ENCODE measurements at places on chromosomes 12 and 14. TPM values are rescaled to one million over a fixed set of nuclear protein-coding genes. Genes with fewer than 3 reads are reported as not detected.

GRCh38 chr12:75478116-75478794 lies 2.3 kb upstream of the GLIPR1 start:
- DNase-seq, result no peak

Gene CCNK
- 84.7 TPM for total RNA-seq

DNA sequence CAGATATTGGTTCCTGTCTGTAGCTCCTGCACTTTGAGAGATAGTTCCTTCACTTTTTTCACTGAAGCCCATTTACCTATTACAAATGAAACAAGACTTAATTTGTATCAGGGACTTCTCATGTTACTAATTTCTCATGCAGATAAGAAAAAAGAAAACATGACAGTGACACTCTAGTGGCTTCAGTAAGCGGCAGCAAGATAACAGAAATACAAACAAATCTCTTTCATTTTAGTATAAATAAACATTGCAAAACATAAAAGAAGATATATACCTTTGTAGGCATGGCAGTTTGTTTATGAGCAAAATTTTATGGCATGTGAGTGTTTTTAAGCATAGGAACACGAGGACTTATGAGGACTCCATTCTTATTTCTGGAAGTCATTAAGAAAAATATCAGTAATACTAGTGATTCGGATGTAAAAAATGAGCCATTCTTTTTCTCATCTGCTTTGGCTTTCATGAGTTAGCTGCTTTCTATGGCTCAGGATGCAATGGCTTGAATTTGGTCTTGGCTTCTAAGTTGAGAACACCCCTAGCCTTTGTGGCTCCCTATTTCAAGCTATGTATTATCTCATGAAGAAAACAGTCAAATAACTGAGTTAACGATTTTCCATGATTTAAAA lies 310.1 kb upstream of the RGS6 start:
- DNase-seq, result no peak

DNA sequence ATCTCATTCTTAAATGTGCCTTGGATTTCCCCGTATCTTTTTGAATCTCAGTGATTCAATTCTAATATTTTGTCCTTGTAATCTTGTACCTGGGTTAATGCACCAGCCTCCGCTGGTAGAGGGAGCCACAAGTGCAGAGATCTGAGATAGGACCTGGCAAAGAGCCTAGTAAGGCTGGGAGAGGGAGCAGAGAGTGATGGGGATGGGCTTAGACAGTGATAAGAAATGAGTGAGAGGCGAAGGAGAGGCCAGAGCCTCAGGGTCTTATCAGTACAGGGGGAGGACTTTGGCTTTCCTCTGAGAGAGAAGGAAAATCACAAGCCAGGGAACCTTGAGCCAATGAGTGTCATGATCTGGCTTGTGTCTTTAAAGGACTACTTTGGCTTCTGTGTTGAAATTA lies 30.5 kb upstream of the LMNTD1 start:
- DNase-seq, result peak; percentile 27

- DNase-seq, result no peak
Observed at GRCh38 chr14:61234215-61234916, 46.8 kb downstream of the TMEM30B start.

DNA sequence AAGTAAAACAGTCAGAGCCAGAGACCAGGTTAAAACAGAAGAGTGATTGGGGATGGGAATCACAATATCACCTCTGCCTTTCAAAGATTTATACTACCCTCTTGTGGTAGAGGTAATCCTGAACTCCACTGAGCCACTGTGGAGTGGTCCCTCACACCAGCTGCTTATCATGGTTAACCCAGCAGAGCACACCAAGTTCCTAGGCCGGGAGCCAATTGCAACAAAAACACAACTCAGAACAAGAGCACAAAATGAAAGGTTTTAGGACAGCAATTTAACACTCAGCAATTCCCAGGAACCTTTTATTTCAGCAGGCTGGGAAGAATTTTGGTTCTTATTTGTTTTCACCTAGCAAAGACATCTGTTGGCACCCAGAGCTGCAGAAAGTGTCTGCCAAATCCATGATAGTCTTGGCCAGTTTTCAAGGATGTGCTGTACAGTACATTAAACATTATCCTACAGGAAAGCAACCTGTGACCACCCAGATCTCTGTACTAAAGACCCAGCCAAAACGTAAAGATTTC lies 220.5 kb upstream of the ATXN7L3B start:
- DNase-seq, result no peak

Gene PDE6H
- not detected for total RNA-seq

- no peak for DNase-seq
Observed at GRCh38 chr12:34342048-34342447, 319.8 kb downstream of the ALG10 start.

GRCh38 chr12:21296348-21296747 lies 38.4 kb downstream of the SLCO1A2 start:
- no peak for DNase-seq

GRCh38 chr14:34043627-34044372 lies 92.9 kb upstream of the EGLN3 start:
- no peak for DNase-seq

Gene DAD1
- 156 TPM for total RNA-seq

GRCh38 chr14:92513204-92513965 lies at the start of gene RIN3:
RIN3 (plus strand) TSS chr14:92513781; CDS start chr14:92513933, 152 bp downstream.
- peak; percentile 67 for DNase-seq

DNA sequence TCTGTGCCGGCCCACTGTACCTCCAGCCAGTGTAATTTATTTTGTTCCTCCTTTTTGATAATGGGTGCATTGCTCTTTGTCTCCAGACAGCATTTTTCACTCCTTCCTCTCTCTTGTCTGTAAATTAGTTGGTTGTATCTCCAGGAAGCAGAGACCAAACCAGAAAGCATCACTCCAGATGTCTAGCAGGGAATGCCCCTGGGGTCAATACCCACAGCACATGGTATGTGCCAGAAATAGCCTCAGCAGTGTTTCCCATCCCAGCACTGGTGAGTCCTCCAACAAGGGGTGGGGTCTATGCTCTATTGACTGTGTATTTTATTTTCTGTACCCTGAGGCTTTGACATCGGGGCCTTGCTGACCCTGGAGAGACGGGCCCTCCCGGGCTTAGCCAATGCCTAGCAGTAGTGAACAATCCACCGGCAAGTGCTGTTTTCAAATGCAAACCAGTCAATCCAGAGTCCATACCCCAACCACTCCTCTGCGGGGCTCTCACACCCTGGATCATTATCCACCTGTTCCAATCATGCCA lies 50.2 kb upstream of the FZD10 start:
- no peak for DNase-seq

Gene SRRM4
- total RNA-seq, result 0.96 TPM

- no peak for DNase-seq
Observed at GRCh38 chr12:76633415-76633814, 73.8 kb upstream of the OSBPL8 start.

Gene CMAS
- total RNA-seq, result 69.0 TPM

DNA sequence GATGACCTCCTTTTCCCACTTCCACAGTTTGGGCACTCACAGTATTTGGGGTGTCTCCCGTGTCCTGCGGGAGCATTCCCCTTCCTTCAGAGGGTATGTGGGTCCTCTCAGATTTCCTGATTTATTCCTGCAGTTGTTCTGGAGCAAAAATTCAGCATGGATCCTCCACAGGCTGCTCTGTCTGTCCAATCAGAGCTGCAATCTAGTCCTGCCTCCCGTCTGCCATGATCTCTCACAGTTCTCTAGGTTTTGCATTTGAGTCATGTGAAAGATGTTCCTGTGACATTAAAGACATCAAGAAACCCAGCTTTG lies 435.9 kb downstream of the TMTC2 start:
- DNase-seq, result no peak

- DNase-seq, result no peak
Observed at GRCh38 chr12:42255221-42255865, 17.3 kb upstream of the YAF2 start.

DNA sequence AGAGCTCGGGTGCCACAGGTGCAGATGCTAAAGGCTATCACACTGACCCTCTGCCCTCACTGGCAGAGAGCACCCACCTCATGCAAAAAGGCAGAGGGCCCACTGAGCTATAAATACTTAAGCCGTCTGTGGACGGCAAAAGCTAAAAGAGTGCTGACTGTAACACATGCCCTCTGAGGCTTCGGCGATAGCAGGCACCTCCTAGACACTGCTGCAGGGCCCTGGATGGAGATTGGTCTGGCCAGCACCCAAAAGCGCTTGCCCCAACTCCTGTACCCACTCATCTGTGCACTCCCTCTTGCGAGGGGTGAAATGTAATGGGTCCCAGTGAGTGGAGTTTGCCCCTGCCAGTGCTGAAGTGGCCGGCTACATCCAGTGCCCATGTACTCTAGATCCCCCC lies 148.7 kb downstream of the SLC16A7 start:
- DNase-seq, result no peak

DNA sequence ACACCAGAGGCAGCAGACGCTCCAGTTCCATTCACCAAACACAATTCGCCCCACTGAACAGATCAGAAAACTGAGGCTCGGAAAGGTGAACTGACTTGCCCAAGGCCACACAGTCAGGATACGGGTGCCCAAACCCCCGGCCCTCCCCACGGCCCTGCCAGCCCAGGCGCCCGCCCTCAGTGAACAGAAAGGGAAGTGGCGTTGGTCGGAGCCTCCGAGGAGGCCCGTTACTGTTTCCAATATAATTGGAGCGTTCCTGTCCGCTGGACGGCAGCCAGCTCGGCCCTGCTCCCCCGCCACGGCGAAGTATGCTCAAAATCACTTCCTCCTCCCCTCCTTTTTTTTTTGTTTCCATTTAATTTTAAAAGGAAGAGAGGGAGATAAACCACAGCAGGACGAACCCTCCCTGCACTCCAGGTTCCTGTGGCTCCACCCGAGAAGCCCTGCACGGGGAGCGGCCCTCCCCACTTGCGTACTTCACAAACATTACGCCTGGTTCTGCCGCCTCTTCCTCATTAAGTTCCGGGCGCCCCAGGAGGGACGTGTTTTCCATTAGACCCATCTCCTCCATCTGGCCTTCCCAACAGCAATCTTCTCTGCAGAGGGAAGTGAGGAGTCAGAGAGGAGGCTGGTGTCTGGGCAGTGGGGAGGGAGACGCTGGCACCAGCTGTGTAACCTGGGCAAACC lies 61.1 kb downstream of the NCOR2 start:
- no peak for DNase-seq

DNA sequence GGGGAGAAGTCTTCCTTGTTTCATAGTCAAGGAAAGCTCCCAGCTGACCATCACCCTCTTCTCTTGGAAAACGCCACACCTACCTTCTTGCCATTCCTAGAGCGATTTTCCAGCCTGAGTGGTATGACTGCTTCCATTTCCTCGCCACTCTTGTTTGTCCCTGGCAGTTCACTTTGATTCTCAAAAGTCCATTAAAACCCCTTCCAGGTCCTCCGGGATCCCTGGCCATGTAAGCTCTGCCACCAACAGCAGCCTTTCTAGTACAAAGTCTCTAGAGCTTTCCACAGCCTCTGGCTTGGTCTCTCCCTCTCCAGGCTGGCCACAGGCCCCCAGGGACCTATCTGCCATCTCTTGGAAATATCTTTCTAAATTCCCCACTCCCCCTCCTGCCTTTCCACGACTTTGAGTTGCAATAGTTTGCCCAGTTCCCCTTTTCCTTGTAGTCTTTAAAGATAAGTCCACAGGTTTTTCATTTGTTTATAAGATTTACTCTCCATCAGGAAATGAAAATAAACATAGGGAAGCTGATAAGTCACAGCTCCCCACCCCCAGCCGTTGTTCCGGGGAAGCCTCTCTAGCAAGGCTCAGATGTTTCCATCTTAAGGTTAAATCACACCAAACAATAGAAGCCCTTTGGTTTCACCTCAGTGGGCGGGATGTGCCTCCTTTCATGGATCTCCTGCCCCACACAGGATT lies 42.9 kb upstream of the SINHCAF start:
- DNase-seq, result peak; percentile 33

Gene CDC42BPB
- 87.1 TPM for total RNA-seq

DNA sequence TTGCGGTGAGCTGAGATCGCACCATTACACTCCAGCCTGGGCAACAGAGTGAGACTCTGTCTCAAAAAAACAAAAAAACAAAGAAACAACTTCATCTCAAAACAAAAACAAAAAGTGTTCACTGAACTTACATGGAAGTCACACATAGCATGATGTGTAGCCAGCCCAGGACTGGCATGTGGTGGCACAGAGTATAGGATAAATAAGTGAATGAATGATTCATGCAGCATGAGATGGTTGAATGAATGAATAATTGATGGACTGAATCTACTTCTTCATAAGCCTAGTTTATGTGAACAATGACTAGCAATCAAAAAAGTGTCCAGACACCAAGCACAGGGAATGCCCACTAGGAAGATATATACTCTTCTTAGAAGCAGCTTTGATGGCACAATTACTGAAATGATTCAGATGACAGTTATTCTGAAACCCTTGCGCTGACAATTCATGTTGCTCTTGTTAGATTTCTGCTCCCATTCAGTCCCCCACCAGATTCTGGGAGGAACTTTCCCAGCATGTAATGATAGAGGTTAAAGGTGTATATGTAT lies 31.6 kb upstream of the SERPINA6 start:
- DNase-seq, result no peak

All from WTC11 (cell line).